ENCODE measurements at places on chromosomes 4 and X.

DNA sequence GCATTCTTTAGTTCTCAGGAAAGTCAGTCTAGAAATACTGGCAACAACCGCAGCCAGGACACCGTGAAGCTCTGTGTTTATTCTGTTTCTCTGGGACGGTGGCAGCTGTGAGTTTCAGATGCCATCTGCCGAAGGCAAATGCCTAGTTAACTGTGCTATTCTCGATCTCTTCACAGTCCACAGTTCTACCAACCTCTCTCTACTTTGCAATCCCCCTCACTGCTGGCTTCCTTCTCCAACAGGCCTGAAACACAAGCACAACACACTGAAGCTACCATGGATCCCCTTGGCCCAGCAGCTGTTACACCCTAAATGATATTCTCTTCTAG, 118.8 kb downstream of the ZNF827 start:
- no peak for DNase-seq

DNA sequence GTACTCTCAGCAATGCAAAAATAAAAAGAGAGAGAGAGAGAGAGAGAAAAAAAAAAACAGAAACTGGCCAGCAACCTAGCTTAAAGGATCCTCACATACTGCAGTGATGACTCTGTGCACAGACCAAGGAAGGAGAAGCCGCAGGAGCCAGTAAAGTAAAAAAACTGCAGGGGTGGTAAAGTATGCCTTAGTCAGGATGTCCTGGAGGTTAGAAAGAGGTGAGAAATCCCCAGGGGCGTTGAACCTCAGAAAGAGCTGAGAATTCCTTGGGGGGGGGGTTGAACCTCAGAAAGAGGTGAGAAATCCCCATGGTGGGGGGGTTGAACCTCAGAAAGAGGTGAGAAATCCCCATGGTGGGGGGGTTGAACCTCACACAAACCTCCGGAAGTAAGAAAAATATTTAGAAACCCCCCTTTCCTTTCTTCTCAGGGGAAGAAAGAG, 48.0 kb downstream of the MAGEA9 start:
- no peak for DNase-seq

- no peak for DNase-seq
These were observed 126.8 kb upstream of the MAMLD1 start for GRCh38 chrX:150236327-150236726.

- DNase-seq: no peak
These were observed 341.7 kb upstream of the FAT1 start for GRCh38 chr4:187065396-187065795.

DNA sequence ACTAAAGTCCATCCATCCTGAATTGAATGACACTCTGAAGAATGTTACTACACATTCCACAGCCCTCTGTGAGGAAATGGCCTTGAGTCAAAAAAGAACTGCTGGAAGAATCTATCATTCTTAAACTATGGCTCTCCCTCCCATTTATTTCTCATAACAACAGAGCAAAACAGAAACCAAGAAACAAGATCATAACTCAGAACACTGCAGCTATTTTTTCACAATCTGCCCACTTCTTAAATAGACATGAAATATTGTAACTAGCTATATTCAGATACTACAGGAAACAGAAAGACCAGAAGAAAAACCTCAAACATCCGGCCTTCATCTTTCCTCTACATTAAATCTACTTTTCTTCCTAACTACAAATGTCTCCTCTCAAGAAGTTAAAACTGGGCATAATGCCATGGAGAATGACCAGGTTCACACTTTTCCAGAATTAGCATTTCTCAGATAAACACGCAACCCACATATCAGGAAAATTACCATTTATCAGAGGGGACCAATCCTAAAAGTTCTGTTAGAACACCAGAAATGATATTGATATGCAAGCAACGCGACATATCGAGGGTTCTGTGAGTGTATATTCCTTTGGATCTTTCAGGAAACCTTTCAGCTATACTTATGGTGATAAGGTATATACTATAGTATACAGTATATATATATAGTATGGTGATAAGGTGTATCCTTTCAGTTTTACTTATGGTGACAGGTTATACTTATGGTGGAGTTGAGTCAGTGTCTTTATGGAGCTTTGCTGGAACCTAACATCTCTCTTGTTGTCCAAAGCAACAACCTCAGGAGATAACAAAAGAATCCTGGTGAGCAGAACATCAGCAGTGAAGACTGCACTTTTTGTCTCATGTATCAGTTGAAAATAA, 60.4 kb upstream of the IRF2 start:
- DNase-seq: no peak

DNA sequence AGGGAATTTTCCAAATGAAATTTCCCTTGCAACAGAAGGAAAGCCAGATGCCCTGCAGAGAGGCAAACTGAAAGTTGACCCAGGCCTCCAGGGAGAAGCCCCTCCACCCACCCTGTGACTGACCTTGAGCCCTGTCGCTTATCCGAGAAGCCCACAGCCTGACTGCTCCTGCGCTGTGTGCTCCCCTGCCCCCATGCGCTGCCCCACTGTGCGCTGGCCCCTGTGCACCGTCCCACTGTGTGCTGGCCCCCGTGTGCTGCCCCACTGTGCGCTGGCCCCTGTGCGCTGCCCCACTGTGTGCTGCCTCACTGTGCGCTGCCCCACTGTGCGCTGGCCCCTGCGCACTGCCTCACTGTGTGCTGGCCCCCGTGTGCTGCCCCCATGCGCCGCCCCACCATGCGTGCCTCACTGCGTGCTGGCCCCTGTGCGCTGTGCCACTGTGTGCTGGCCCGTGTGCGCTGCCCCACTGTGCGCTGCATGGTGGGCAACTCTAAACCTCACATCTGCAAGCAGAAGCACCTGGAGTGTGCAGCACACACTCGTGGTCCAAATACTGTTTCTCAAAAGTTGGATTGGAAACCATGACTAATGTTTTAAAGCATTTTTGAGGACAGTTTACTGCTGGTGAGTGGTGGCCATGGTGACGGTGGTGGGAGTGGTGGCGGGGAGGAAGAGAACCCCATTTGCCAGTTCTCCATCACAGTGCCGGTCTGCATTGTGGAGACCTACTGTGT, 8.3 kb upstream of the GRPEL1 start:
- DNase-seq: no peak

GRCh38 chr4:86759298-86759697, 89.9 kb downstream of the SLC10A6 start:
- no peak for DNase-seq

GRCh38 chrX:46710425-46710824, 48.5 kb downstream of the SLC9A7 start:
- no peak for DNase-seq

GRCh38 chr4:53059871-53060270, 197.8 kb downstream of the RASL11B start:
- DNase-seq: no peak

- no peak for DNase-seq
These were observed 64.4 kb downstream of the CHST7 start for GRCh38 chrX:46637938-46638337.

DNA sequence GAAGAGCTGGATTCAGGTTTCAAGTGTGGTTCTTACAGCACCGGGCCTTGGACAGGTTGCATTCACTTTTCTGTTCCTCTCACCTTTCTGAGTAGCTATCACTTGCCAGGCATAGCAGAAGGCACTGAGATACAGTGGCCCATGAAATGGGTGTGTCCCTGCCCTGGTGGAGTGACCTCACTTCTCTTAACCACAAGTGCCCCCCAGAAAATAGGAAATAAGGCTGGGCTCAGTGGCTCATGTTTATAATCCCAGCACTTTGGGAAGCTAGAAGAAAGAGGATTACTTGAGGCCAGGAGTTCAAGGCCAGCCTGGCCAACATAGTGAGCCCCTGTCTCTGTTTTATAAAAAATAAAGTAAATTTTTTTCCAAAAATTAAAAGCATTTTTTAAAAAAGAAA, 101.7 kb upstream of the KIT start:
- no peak for DNase-seq

DNA sequence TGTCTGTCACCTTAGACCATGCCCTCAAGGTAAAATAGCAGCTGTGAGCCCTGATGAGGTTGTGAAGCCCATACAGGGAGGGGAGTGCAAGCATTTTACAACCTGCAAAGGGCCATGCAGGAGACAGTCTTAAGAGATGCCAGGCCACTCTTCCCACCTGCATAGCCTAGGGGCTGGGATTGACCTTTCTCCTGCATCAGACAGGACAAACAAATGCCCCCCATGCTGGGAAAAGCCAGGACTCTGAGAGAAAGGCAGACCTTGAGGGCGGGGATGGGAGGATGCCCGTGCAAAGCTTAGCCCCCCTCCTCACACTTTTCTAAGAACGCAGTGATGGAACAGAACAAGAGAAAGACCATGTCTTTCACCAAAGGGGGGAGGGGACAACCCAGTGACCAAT, 137.9 kb upstream of the MAMLD1 start:
- no peak for DNase-seq

- DNase-seq: no peak
These were observed 129.4 kb upstream of the SH3RF1 start for GRCh38 chr4:169399976-169400767.

- DNase-seq: peak; percentile 65
These were observed 143.5 kb upstream of the GALNT7 start for GRCh38 chr4:173025131-173025530.

DNA sequence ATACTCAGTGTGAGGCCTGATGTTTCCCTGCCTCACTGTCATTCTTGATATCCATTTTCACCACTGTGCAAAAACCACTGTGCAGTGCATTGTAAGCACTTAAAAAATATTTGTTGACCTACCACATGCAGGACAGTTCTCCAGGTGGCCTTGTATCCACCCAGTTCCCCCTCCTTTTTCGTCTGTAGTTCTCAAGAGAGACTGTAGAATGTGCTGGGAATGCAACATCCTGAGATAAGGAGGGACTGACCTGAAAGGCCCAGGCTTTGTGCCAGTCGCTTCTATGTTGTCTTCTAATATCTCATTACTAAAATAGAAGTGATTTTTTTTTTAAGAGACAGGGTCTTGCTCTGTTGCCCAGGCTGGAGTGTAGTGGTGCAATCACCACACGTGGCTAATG, 21.7 kb upstream of the PAQR3 start:
- no peak for DNase-seq

- peak; percentile 3 for DNase-seq
These were observed 4.5 kb downstream of the NBDY start for GRCh38 chrX:56733459-56734046.

- no peak for DNase-seq
These were observed 37.0 kb upstream of the SHISA3 start for GRCh38 chr4:42360256-42360669.

GRCh38 chr4:3250956-3251690, 2.2 kb downstream of the MSANTD1 start:
- DNase-seq: no peak

DNA sequence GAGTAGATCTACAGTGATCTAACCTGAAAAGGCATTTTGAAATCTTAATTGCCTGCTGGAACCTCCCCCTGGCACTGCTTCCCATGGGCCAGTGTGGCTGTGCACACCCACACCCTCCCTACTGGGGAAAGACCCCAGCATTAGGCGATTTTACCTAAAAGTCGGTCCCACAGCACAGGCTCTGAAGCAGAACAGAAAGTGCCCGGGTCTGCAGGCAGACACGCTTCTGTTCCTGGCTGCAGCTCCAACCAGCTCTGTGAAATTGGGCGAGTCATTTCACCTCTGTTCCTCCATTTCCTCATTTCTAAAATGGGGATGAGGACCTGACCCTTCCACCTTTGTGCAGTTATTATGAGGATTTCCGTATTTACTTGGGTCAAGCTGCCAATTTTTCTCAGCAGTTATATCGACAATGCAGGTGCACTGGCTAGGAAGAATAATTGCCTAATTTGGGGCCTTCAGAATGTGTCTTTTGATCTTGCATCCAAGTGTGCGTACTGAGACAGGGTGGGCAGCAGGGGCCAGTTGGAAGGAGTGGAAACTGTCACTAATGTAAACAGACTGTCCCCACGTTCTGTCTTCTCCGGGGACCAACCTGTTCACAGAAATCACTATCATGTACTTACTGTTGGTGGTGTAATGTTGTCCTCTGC, 7.1 kb downstream of the KLF3 start:
- no peak for DNase-seq

- no peak for DNase-seq
These were observed 288.4 kb downstream of the CRLF2 start for GRCh38 chrX:924017-924416.

GRCh38 chr4:167111622-167112021, 122.7 kb downstream of the SPOCK3 start:
- no peak for DNase-seq

DNA sequence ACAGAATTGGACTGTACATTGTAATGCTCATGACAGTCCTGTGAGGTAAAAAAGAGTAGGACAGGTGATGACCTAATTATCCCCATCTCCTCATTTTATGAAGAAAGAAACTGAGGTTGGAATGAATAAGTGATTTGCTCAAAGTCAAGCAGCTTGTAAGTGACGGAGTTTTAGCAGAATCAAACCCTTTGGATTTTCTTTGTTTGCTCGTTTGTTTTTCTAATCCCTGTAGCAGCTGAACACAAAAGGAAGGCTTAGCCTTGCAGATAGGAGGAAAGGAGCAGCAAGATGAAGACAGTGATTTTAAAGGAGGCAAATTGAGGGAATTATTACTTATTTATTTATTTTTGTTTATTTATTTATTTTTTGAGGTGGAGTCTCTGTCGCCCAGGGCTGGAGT, 528.4 kb upstream of the AMOT start:
- DNase-seq: no peak

DNA sequence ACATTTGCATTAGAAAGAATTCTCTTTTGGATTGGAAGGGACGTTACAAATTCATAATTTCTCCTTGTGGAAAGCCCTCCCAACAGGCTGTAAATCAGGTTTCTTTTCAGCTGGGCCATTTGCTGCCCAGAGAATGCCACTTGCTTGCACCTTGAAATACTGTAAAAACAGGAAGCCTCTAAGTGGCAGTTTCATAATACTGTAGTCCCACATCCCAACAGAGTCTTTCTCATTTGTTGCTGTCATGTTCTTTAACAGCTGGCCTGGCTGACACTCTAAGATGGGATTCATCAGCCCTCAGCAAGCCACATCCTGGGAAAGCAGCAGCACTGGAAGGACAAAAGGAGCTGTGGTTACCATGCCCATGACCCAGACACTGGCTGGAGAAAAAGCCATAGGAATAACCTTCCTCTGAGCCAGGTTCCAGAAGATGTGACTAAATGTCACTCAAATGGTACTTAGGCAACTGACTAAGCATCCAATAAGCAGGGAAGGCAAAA, 221.9 kb upstream of the MBNL3 start:
- DNase-seq: no peak

GRCh38 chr4:54513741-54514140, 144.0 kb upstream of the KIT start:
- no peak for DNase-seq

DNA sequence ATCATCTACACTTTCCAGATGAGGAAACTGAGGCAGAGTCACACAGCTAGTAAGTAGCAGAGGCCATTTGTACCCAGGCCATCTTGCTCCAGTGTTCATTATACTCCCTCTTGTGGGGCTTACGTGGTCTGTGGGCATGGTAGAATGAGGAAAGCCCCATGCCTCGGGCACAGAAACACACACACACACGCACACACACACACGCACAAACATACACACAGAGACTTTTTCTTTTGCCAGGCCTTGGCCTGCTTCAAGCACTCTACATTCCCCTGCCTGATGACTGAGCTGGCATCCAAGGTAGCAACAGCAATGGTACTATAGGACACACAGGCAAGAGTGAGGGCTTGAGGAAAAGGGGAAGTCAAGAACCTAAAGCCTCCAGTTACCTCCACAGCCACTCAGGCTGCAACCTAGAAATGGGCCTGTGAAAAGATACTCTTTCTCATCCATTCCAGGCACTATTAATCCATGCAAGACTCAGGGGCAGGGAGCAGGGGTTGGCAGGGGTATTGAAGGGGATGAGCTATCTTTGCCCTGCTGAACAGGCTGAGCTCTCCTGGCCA, 43.6 kb downstream of the STARD8 start:
- no peak for DNase-seq

Measured in AG04450 (cell line).